ENCODE measurements at places on chromosomes 5 and 9.

- DNase-seq, result no peak
Observed at GRCh38 chr5:80507663-80508062, 19.8 kb downstream of the FAM151B start.

- DNase-seq, result no peak
Observed at GRCh38 chr5:50984640-50985039, 318.2 kb downstream of the PARP8 start.

DNA sequence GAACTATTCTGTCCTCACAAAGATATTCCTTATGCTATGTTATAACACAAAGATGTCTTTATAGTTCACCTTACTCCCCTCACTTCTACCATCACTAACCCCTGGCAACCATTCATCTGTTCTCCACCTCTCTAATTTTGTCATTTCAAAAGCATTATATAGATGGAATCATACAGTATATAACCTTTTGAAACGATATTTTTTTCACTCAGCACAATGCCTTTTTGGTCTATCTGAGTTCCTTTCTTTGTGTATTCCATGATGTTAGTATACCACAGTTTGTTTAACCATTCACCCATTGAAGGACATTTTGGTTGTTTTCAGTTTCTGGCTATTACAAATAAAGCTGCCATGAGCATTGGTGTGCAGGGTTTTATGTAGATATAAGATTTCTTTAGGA is 35.8 kb upstream of the STOM start:
- no peak for DNase-seq

- DNase-seq, result no peak
Observed at GRCh38 chr5:167643631-167644280, 647.7 kb upstream of the WWC1 start.

GRCh38 chr9:86573886-86574285 is 219.7 kb upstream of the TUT7 start:
- DNase-seq, result no peak

DNA sequence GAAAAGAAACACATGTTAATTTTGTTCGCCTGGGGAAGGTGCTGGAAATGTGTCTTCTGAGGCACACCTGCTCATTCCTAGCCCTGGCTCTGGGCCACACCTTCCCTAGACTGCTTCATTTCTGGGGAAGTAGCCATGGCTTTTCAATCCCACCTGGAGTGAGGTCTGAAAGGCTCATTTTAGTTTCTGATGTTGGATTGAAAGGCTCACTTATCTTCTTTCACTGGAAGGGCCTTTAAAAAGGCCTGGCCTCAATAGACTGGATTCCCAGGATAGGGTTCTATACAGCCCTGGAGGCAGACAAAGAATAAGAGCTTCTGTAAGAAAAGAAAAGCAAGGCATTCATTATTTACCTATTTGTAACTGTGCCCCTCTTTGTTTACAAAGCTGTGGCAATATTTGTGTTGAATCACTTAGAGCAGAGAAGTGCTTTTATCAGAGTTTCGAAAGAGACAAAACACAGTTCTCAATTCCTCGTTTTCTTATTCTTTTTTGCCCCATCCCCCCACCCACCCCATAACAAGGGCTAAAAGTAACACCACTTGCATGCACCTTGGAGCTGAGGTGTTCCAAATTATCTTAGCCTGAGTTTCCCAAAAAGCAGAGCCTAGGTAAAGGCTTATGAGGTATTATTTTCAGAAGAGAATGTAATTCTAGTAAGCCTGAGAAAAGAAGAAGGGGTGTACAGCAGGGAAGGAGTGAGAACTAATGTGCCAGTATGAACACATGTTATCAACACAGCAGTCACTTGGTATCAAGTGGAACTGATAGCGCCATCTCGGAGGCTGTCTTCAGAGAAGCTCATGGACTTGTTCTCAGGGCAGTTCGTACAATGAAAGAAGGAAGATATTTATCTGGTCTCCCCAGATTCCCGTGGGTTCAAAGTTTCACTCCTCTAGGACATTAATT is 413.1 kb downstream of the KCTD16 start:
- DNase-seq, result no peak

GRCh38 chr5:152534641-152535040 is 129.6 kb upstream of the NMUR2 start:
- no peak for DNase-seq

DNA sequence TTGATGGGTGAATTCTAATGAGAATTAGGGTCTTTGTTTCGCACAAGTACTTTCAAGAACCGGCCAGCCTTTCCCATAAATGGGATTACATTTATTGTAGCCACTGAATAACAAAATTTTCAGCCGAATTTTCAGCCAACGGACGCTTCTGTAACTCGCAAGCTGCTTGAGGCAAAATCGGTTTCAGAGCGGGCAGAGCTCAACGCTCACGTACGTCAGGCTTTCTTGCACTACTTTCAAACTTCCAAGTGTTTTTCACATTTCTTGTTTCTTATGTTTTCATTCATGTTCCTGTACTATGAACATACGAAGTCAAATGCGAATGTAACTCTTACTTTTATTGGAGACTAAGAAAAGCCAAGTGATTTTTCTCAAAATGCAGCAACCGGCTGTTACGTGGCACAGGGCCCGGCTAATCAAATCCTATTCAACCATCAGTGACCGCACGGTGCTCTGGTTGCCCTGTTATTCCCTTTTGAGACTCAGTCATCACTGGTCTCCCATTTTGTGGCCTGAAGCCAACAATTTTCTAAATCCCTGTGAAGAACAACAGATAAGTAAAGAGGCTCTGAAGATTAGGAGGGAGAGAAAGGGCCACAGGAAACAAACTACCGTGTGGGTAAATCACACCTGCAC is 68.5 kb downstream of the SLC28A3 start:
- no peak for DNase-seq

DNA sequence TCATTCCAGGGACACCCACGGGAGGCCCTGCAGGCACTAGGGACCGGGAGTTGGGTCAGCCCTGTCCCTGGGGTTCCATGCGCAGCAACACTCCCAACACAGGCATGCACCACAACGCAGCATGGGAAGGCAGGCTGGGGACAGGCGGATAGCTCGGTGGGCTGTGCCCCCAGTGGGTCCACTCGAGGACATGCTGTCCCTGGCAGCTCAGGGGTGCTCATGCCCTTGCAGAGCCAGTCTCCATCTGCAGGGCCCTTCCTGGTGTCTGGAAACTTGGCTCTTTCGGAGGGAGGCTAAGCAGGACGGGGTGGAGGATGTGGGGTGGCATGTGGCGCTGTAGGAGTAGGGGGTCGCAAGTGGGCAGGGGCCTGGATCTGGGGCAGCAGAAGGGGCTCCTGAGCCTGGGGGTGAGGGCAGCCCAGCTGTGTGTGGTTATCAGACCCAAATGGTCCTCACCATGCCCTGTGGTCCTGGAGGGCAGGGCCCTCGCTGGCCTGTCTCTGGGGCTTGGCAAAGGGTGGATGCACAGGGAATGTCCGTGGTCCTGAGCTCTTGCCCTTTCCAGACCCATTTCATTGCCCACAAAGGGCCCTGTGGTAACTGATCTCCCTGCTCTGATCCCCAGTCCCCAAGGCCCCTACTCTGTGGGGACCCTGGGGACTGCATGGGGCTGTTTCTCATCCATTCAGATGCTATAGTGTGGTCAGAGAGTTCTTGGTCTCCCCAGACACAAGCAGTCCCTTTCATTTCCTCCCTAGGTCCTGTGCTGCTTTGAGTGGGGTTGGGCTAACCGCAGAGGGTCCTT is 90.3 kb upstream of the PHYKPL start:
- DNase-seq, result no peak

GRCh38 chr9:23423999-23424398 is 402.0 kb downstream of the ELAVL2 start:
- DNase-seq, result no peak

DNA sequence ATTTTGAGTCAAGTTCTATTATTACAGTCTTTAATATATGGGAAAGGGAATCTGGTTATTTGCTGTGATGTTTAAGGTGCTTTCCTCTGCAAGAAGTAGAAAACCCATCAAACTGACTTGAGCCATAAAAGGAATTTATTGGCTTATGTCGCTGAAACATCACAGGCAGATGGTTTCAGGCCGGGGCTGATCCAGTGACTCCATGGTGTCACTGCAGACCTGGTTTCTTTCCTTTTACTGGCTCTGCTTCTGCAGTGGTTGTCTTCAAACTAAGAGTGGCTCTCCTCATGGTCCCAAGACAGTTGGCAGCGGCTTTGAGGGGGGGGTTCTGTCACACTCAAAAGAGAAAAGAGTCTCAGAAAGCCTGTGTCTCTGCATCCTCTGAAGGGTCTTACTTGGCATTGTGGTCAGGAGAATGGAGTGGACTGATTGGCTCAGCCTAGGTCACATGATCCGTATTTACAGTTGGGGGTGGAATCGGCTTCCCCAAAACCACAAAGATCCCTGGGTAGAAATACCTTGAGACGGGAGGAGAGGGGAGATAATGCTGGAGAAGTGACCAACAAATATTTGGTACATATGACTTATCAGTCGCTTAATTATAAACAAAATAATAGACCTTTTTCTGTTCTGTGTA is 106.3 kb downstream of the DAPK1 start:
- no peak for DNase-seq

- DNase-seq, result no peak
Observed at GRCh38 chr5:160743027-160743426, 109.0 kb downstream of the ATP10B start.

DNA sequence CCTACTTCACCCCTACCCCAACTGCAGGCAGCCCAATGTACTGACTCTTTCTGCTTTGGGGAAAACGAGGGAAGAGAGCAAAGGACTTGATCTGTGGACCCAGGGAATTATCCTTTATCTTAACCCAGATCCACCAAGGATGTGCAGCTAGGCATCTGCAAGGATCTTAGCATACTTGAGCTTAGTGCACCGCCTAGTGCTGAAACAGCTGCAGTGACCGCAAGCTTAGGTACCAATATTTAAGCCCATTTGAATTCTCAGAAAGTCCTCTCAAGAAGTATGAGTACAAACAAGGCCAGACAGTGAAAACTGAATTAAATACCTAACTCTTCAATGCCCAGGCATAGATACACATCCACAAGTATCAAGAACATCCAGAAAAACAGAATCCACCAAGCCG is 576.7 kb upstream of the ADAMTS16 start:
- no peak for DNase-seq

GRCh38 chr9:16645970-16646369 is 224.5 kb downstream of the BNC2 start:
- no peak for DNase-seq

DNA sequence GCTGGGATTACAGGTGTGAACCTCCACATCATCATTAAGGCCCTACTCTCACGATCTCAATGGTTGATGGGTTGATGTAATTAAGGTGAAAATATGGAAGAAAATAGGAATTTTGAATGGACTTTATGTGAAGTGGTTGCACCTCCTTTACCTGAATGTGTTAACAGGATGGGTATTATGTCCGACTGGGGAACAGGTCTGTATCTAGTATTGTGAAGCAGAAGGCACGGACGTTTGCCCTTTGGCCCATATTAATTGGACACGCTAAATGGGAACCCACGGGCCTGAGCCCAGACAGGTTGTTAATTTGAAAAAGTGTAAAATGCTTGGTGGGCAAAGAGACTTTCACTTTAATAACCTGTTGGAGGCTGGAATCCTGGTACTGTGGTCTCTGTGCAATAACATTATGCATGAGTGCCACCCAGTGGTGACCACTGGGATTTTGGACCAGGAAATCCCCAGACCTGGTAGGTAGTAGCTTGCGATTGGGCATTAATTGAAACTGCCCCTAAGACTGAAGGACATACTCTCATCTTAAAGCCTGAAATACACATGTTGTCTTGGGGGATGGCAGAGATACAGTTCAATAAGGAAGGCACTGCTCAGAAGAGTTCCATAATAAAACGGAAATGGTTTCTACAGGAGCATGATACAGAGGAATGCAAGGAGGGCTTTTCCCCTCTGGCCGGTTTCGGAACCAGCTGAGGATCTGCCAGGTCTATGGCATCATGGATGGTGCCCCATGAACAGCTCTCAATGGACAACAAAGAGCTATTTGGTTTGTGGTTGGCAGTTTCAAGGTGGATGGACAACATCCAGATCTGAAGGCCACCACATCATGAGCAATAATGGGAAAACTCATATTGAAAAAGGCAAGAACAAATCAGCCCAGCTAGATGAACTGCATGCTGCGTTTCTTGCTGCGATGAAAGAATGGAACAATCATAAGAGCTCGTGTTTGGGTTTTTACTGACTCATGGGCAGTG is 26.2 kb upstream of the BICD2 start:
- DNase-seq, result peak; percentile 41

DNA sequence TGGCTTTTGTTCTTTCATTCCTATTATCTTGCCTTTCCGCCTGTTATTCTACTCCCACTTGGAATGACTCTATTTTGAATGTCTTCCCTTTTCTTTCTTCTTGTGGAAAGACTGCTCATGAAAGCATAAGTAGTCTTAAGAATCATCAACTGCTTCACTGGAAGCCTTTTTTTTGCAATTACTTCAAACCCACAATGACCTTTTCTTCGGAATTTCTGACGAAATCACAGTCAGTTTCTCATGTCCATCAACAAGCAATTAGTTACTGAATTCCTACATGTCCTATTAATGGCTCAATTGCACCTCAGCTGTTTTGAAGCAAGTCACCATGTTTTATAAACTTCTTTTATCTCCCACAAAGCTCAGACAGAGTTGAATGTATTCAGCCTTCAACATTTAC is 196.2 kb downstream of the TARS1 start:
- no peak for DNase-seq

GRCh38 chr9:4852419-4852818 is 59.7 kb downstream of the RCL1 start:
- DNase-seq, result no peak

- no peak for DNase-seq
Observed at GRCh38 chr9:133658442-133659431, 22.6 kb downstream of the DBH start.

DNA sequence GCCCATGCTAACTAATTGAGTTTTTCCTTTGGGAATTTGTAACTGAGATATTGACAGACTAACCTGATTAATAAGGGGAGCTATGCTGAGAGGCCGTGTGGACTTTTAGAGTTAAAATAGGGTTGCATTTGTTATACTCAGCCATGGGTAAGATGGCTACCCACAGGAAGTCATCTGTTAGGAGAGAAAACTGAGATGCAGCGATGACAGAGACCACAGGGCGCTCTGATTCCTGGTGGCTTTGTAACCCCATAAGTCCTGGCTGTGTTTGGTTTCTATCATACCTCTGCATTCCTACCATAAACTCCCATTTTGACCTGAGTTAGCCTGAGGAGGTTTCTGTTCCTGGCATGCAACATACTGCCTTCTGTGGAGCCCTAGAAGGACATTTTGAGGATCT is 19.5 kb upstream of the PANK3 start:
- no peak for DNase-seq

DNA sequence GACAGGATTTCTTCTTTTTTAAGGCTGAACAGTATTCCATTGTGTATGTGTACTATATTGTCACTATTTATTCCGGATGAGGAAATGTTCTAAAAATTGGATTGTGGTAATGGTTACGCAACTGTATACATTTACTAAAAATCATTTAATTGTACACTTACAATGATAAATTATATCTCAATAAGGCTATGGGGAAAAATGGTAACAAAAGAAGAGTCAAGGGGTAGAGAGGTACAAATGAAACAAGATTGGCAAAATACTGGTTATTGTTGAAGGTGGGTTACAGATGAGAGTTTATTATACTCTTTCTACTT is 62.3 kb upstream of the TNFAIP8 start:
- DNase-seq, result no peak

DNA sequence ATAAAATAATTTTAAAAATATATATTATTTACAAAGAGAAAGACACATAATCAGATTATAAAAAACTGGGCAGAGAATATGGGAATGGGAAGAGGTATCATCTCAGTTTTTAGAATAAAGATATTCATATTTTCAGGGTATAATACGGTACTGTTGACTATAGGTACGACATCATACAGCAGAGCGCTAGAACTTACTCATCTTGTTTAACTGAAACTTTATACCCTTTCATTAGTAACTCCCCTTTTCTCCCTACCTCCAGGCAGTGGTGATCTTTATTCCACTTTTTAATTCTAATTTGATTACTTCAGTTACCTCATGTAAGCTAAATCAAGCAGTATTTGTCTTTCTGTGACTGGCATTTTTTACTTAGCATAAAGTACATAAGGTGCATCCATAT is 742.1 kb downstream of the MTRR start:
- no peak for DNase-seq

Measured in stimulated activated CD4-positive, alpha-beta T cell treated with anti-CD3 and anti-CD28 coated beads, Interleukin-1b, Interleukin-23, amount 100 ng/mL, for 1 hour (primary cell).